T-helper 17 cell (primary cell): ENCODE measurements at places on chromosomes 1 and 21. TPM values are rescaled to one million over a fixed set of nuclear protein-coding genes. Genes with fewer than 3 reads are reported as not detected.

The THEM5 gene
- total RNA-seq = 0.89 TPM

GRCh38 chr1:196593955-196594354, 14.3 kb downstream of the KCNT2 start:
- no peak for DNase-seq

DNA sequence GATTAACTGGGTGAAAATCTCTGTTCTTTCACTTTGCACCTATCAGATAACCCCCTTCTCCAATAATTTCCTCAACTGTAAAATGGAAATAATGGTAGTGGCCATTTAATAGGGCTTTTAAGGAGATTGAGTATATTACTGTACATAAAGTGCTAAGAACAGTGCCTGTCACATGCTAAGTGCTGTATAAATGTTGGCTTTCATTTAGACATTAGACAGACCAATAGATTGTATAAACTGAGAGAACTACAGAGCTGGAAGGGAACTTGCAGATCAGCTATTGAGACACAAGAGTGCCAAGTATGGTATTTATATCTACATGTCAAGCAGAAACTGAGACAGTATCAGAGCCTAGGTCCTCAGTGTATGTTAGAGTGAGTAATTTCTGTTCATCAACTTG, 934.7 kb downstream of the PLA2G4A start:
- no peak for DNase-seq

DNA sequence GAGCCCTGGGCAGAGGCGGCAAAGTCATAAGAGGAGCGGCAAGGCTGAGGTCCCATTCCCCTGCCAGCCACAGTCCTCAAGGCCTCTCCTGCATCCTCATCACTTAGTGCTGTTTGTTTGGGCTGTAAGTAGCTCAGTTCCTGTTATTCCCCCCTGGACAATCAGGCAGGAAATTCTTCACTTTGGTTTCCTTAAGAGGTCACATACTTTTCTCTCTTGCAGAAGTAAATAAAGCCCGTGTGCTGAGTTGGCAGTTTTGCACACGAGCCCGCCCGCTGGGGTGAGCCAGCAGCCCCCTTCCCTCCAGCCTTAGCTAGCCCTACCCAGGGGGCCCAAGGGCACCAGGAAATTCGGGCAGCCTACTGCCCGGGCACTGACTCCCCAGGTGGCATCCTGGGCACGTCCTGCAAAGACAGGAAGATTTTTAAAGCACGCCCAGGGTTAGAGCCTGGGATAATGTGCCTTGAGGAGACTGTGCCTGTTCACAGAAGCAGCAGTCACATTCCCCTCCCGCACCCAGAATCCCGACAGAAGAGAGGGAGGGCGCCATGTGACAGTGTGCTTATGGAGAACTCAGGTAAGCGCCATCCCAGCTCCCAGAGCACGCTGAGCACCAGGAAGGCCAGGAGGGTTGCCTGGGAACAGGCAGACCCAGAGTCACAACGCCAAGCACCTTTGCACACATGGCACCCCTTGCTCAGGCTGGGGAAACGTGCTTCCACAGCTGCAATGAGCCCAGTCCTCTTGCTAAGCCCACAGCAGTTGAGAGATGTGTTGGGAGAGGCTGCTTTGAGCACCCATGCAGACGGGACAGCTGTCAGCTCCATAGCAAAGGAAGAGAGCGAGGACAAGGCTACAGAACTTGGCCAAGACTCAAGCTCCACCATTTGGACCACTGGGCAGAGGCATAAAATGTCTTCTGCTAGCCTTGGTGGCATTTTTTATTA, 144.5 kb upstream of the TMEM51 start:
- DNase-seq = no peak

- DNase-seq = no peak
Measured at GRCh38 chr1:2580691-2581090, 5.9 kb upstream of the PRXL2B start.
